ENCODE measurements at places on chromosomes 3 and 15. TPM values are rescaled to one million over a fixed set of nuclear protein-coding genes. Genes with fewer than 3 reads are reported as not detected.

- H3K36me3 ChIP-seq = no peaks in the 10 kb centered on the region
- H3K27me3 ChIP-seq = no peaks in the 10 kb centered on the region
- H3K4me3 ChIP-seq = no peak overlapping the region
- no peak for DNase-seq
- H3K4me1 ChIP-seq = no peaks in the 10 kb centered on the region
Measured at GRCh38 chr3:102714567-102714966, 279.8 kb downstream of the ZPLD1 start.

DNA sequence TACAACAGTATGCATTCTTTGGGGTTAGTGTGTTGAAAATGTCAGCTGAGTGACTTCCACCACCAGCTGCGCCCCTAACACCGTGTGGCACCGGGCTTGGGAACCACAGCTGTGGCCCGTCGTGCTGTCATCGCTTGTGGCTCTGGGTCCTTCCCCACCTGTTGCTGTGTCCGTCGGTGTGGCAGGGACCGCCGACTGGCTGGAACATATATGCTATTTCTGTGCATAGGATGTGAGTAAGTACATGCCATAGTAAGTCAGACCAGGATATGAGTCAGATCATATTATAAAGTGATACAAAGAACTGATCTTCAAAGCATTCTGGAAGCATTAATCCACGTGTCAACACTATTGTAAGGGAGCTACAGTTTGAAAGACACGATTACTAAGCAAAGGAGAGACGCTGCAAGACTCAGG, 31.9 kb downstream of the EHD4 start:
- H3K36me3 ChIP-seq = peaks cover 50% of the 10 kb centered on the region
- peaks cover 21% of the 10 kb centered on the region for H3K4me1 ChIP-seq
- DNase-seq = no peak
- H3K27ac ChIP-seq = no peak overlapping the region
- no peak overlapping the region for H3K4me3 ChIP-seq

DNA sequence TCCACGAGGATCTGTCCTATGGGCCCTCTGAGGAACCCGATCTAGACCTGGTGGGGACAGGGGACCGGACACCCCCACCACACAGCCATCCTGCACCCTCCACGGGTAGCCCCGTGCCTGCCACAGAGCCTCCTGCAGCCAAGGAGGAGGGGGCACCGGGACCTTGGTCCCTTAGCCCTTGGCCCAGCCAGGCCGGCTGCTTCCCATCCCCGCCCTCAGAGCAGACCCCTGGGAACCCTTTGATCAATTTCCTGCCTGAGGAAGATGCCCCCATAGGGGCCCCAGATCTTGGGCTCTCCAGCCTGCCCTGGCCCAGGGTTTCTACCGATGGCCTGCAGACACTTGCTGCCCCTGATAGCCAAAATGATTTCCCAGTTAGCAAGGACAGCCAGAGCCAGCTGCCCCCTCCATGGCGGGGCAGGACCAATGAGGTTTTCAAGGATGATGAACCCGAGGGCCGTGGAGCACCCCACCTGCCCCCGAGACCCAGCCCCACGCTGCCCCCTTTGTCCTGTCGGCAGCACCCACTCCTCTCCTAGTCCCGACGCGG, 91.5 kb downstream of the TBC1D2B start:
- H3K27me3 ChIP-seq = no peaks in the 10 kb centered on the region
- no peaks in the 10 kb centered on the region for H3K36me3 ChIP-seq
- H3K27ac ChIP-seq = no peak overlapping the region
- H3K4me1 ChIP-seq = peaks cover 33% of the 10 kb centered on the region
- H3K4me3 ChIP-seq = no peak overlapping the region

The ATXN7 gene
- polyA plus RNA-seq = 1.9 TPM

- no peak overlapping the region for H3K27ac ChIP-seq
- H3K4me3 ChIP-seq = no peak overlapping the region
- DNase-seq = no peak
- no peaks in the 10 kb centered on the region for H3K36me3 ChIP-seq
- H3K4me1 ChIP-seq = no peaks in the 10 kb centered on the region
Measured at GRCh38 chr3:88235102-88235501, 85.3 kb downstream of the C3orf38 start.

DNA sequence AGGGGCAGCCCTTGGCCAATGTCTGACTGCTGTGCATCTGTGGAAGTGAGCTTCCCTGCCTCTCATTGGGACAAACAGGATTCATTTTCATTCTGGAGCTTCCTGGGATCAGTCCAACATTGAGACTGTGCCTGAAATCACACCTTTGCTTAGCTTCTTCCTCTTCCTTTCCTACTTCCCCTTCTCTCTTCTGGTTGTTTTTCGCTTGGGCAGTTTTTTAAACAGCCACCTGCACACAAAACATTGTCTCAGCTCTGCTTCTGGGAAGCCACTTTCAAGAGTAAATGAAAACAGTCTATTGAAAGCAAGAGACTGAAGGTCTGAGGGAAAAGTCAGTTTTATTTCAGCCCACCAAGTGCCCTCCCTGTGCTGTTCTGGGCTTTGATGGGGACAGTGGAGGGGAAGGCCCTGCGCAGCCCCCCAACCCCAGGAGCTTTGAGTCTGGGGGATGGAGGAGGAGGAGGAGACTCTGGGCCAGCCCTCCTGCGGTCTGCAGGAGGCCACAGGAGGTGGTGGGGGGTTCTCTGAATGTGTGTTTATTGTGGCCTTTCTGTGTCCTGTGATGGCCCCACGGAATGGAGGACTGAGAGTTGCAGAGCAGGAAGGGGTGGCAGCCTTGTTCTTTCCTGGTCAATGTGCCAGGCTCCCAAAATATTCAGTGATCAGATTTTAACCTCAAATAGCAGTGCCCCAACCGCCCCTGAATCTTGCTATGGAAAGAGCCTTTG, 7.8 kb upstream of the ISLR2 start:
- no peak overlapping the region for H3K4me3 ChIP-seq
- H3K27ac ChIP-seq = peak overlapping the region; percentile 52
- H3K36me3 ChIP-seq = no peaks in the 10 kb centered on the region
- peaks cover 3% of the 10 kb centered on the region for H3K4me1 ChIP-seq
- DNase-seq = peak; percentile 64
- H3K27me3 ChIP-seq = peaks cover 54% of the 10 kb centered on the region

DNA sequence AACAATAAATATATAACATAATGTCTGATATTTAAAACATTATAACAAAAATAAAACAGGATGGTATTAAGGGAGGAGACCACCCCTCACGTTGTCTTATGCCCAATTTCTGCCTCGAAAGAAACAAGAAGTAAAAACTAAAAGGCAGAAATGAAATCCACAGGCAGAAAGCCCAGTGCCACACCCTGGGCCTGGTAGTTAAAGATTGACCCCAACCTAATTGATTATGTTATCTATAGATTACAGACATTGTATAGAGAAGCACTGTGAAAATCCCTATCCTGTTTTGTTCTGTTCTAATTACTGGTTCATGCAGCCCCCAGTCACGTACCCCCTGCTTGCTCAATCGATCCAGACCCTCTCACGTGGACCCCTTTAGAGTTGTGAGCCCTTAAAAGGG, 22.3 kb upstream of the ACP3 start:
- no peaks in the 10 kb centered on the region for H3K4me1 ChIP-seq
- H3K27me3 ChIP-seq = no peaks in the 10 kb centered on the region
- no peak overlapping the region for H3K27ac ChIP-seq
- DNase-seq = no peak
- H3K4me3 ChIP-seq = no peak overlapping the region
- H3K36me3 ChIP-seq = no peaks in the 10 kb centered on the region

Data from spleen (tissue), 13 donors.